ENCODE measurements at places on chromosomes 1 and 21.

GRCh38 chr1:107590900-107591622 lies 373.9 kb downstream of the VAV3 start:
- DNase-seq = no peak

- DNase-seq = no peak
Observed at GRCh38 chr1:111236379-111236778, 8.9 kb downstream of the CHI3L2 start.

GRCh38 chr1:92583821-92584760 lies 97.4 kb upstream of the GFI1 start:
- no peak for DNase-seq

- no peak for DNase-seq
Observed at GRCh38 chr1:157948312-157949073, 45.0 kb upstream of the KIRREL1 start.

GRCh38 chr1:17690906-17691634 lies 64.1 kb upstream of the ACTL8 start:
- no peak for DNase-seq

- DNase-seq = no peak
Observed at GRCh38 chr21:29639366-29640079, 300.3 kb downstream of the GRIK1 start.

DNA sequence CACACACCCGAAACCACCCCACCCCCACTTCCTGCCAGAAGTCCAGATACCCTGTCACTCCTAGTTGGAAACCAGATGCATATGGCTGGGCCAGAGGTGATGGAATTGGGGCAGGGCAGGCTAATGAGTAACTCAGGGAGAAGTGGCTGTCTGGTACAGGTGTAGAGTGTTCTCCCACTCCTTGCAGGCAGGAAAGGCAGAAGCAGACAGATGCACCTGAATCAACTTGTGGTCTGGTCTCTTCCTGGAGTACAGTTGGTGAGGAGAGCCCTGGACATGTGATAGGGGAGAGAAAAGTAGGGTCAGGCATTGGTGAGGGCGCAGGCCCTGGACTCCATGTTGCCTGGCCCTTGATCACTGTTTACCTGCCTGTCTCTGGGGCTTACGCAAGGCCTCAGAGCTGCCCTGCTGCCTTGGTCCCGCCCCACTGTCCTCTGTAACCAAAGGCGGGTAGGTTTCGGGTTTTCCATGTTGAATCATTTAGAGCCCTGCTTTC lies 2.5 kb downstream of the CGN start:
- DNase-seq = no peak

DNA sequence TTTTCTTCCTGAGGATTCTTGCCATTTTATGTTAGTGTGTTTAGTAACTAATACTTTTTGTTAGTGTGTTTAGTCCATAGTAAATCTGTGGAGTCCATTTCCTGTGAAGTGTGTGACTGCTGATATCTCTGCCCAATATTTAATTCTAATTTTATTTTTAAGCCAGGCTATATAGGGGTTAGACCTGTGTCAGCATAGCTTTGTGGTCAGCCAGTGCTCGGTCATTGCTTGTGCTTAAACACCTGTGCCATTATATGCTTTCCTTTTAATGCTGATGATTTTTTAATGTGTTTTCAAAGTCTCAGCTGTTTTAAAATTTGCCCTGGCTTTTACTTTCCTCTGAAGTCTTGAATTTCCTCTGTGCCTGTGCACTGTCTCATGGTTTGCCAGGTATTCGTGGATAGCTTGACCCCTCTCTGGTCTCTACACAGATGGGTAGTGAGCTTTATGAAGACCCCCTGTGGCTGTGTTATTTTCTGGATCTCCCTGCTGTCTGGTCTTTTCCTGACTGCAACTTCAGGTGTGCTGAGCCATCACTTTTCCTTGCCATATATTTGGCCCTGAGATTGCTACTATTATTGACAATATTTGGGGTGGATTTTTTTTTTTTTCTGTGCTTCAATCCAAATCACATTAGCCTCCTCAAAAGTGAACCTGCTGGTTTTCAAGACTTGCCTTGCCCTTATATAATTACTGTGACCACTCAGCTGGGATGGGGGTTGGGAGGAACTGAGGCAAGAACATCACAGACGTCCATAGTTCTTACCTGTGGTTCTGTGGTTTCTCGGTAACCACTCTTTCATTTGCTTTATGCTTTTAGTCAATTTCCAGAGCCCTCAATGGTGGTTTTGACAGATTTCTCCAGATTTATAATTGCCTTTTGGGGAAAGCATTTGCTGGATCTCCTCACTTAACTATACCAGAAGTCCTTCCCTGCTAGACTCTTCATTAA lies 59.6 kb downstream of the RPS6KC1 start:
- no peak for DNase-seq

All from NCI-H2081 (cell line).